Breast epithelium (tissue), 4 donors: ENCODE measurements at places on chromosomes 12 and 14.
A peak's percentile ranks its signal among the peaks of the same experiment; 100 is the strongest.

DNA sequence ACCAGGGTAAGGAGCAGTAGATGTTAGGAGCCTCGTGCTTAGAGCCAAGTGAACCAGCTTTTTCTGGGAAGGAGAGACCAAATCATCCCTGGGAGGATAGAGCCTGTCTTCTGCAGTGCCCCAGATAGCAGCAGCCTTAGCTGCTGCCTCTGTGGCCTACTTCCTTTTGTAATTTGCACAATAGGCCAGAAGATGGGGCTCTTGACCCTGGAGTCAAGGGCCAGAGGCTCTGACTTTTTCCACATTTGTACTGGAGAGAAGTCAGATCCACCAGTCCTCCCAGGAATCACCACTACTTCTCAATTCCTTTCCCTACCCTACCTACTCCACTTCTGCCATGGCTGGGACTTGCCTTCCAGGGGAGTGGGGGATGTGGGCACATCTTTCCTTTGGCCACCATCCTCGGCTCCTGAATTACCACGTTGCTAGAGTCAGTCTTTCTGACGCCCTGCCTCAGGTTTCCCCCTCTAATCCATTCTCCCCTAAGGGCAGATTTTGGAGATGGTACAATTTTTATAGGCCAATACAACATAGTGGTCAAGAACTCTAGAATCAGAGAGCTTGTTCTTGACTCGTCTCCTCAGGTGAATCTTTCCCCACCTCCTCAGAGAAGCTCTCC, 3.3 kb upstream of the SLC4A8 start:
- H3K27ac ChIP-seq: no peak overlapping the region
- no peak overlapping the region for H3K4me3 ChIP-seq
- no peaks in the 10 kb centered on the region for H3K4me1 ChIP-seq
- no peak for DNase-seq
- H3K36me3 ChIP-seq: no peaks in the 10 kb centered on the region

DNA sequence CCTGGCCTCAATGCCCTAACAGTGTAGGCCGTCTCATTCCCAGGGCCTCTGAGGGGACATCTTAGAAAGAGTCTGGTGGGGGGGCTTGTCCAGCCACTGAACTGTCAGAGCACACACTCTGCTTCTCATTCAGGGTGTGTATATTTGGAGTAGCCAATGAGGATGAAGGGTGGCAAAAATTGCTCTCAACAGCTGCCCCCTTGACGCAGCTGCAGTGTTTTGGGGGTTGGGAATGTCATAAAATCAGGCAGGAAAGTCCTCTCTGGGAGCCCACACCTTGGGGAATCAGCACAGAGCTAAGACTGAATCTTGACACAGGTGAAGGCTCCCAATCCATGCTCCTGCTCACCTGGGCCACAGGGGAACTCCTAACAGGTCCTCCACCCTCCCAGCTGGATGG, 1.5 kb downstream of the RASAL1 start:
- DNase-seq: no peak
- H3K4me3 ChIP-seq: no peak overlapping the region
- H3K27me3 ChIP-seq: no peaks in the 10 kb centered on the region
- H3K4me1 ChIP-seq: no peaks in the 10 kb centered on the region
- no peaks in the 10 kb centered on the region for H3K36me3 ChIP-seq
- no peak overlapping the region for H3K27ac ChIP-seq

DNA sequence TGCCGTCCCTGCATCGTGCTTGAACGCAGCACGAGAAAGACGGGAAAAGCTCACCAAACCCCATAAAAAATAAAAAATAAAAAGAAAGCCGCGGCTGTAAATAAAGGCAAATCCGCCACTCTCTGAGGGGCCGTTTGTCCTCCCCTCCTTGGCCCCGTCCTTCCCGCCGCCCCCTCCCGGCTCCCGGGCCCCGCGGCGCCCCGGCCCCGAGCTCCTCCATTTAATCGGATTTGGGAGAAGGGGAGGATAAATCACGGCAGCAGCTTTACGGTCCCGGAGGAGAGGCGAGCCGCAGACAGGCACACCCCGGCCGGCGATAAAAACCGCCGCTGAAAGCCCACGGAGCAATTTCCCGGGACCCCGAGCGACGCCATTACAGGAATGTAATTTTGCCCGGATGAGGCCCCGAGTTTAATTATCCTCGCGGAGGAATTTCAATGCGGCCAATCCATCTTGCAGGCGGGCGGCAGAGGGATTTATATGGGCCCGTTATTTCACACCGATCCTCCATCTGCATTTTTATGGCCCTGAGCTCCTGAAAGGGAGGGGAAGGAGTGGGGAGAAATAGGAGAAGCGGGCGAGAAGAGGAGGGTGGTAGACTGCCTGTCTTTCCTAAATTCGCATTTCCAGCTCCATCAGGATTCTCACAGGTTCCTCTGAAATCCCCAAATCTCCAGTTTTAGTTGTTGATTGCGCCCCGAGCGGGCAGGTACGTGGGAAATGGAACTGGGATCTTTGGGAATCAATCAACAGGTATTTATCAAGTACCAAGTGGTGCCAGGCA, 1.3 kb upstream of the ATP5MC2 start:
- no peak for DNase-seq
- H3K36me3 ChIP-seq: no peaks in the 10 kb centered on the region
- no peaks in the 10 kb centered on the region for H3K27me3 ChIP-seq
- H3K27ac ChIP-seq: peak overlapping the region; percentile 92

GRCh38 chr12:3251691-3252090, 174.5 kb downstream of the TSPAN9 start:
- no peak overlapping the region for H3K4me3 ChIP-seq
- peaks cover 6% of the 10 kb centered on the region for H3K4me1 ChIP-seq
- peak overlapping the region; percentile 75 for H3K27ac ChIP-seq

GRCh38 chr14:74934476-74935359, 11.7 kb upstream of the RPS6KL1 start:
- no peak for DNase-seq
- peaks cover 3% of the 10 kb centered on the region for H3K4me1 ChIP-seq
- H3K36me3 ChIP-seq: no peaks in the 10 kb centered on the region
- no peaks in the 10 kb centered on the region for H3K27me3 ChIP-seq

DNA sequence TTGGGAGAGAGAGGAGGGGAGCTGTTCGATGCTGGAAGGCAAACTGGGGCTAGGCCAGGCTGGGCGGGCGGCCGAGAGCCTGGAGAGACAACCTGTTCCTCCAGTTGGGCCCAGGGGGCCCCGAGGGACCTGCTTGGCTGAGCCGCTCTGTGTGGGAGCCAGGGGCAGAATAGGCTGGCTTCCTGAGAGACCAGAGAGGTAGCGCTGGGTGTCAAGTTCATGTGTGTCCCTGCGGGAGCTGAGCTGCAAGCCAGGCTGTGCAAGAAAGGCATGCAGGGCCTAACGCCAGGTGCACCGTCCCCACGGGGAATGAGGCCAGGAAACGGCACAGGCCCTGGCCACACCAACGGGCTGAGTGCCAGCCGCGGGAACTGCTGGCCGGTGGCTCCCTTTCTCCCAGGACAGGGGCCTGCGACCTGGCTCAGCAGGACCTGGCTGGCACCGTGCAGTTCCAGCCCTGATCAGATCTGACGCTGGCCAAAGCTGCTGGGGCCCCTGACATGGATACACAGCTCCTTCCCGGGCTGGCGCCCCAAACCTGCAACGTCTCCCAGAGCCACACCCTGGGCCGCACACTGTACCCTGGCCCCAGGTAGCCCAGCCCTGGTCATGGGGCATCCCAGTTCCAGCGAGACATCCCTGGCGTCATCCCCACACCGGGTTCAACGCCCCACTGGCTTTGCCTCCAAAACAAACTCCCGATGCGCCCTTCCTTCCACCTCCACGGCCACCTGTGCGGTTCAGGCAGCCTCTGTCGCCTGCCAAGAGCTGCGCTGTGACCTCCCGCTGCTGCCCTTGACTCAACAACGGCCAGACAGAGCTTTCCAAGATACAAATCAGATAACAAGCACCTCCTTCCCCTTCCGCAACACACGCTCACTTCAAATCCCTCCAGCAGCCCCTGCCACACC, 65.0 kb downstream of the RFLNA start:
- no peak overlapping the region for H3K4me3 ChIP-seq
- no peaks in the 10 kb centered on the region for H3K36me3 ChIP-seq
- no peaks in the 10 kb centered on the region for H3K27me3 ChIP-seq

GRCh38 chr12:57998251-57998650, 56.9 kb downstream of the ATP23 start:
- H3K36me3 ChIP-seq: no peaks in the 10 kb centered on the region
- DNase-seq: no peak
- no peaks in the 10 kb centered on the region for H3K27me3 ChIP-seq
- H3K4me3 ChIP-seq: no peak overlapping the region
